ENCODE measurements at places on chromosomes 3 and 15. TPM values are rescaled to one million over a fixed set of nuclear protein-coding genes. Genes with fewer than 3 reads are reported as not detected.

DNA sequence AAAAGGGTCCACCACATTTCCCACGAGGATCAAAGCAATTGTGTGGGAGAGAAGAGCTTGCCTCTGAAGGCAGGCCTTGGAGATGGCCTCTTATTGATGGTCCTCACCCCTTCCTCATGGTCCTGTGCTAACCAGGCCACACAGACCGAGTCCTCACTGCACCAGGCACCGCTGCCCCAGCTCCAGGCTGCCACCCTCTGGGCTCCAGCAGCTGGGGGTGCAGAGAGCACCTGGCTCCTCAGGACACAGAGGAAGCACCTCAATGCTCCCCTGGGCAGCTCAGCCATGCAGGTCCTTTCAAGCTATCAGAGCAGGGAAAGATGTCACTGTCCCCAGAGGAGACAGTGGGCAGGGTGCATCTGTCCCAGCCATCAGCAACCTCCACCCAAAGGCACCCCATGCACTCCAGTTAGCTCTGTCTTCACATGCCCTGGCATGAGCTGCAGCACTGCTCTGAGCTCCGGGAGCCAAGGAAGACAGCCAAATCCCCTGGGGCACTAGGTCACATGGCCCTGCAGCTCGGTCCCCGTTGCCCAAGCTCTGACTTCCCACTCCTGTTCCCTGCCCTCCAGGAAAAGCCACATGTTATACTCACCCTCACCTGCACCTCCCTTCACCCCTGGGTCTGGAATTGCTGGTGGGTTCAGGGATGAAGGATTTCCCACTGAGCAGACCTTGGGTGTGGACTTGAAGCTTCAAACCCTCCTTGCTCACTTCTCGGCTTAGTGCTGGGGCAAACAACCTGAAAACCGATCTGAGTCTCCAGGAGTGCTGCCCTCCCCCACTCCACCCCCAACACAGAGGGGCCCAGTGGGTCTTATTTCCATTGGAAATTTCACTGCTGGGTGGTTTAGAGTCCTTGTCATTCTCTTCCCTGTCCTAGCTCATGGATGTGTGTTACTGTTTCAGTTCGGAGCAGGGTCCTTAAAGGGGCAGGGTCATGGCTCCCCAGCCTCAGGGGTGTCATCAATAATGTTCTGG, 32.6 kb downstream of the ALS2CL start:
- no peak for DNase-seq
- no peaks in the 10 kb centered on the region for H3K27me3 ChIP-seq
- H3K4me3 ChIP-seq: no peak overlapping the region
- no peaks in the 10 kb centered on the region for H3K36me3 ChIP-seq
- H3K4me1 ChIP-seq: peaks cover 48% of the 10 kb centered on the region

- H3K4me3 ChIP-seq: no peak overlapping the region
- H3K27ac ChIP-seq: no peak overlapping the region
- DNase-seq: no peak
- peaks cover 19% of the 10 kb centered on the region for H3K4me1 ChIP-seq
Observed at GRCh38 chr15:101127506-101128076, 124.3 kb downstream of the CHSY1 start.

The ARHGAP11A gene
- total RNA-seq: 43.1 TPM

The CKMT1A gene
- total RNA-seq: 27.3 TPM

Measured in GM23338 (cell line).